ENCODE measurements at places on chromosomes 16 and 17. TPM values are rescaled to one million over a fixed set of nuclear protein-coding genes. Genes with fewer than 3 reads are reported as not detected.

TRIM72 gene
- 0.22 TPM for total RNA-seq

CTCF gene
- 39.7 TPM for total RNA-seq

PSME3IP1 gene
- 70.7 TPM for total RNA-seq

OR1A1 gene
- total RNA-seq = not detected

GPR142 gene
- 0.22 TPM for total RNA-seq
